ENCODE measurements at places on chromosomes 5 and 9.

- no peak for DNase-seq
Measured at GRCh38 chr5:158943057-158943456, 156.7 kb downstream of the EBF1 start.

GRCh38 chr5:121426153-121426552, 425.5 kb upstream of the FTMT start:
- DNase-seq, result no peak

DNA sequence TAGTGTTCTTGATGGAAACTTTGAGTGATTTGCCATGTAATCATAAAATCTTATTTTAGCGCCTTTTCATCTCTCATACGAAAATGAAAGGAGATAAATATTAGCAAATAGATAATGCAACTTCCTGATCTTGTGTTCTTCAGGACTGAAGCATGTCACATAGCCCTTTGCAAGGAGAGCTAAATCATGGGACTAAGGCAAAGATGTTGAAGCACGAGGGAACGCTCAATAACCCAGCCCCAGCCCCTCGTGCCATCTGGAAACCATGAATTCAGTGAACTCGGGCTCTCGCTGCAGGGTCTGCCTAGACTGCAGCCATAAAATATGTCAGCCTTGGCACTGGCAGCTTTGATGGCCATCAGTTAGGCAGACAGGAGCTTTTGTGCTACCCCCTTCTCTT, 58.2 kb downstream of the F2RL2 start:
- no peak for DNase-seq

- no peak for DNase-seq
Measured at GRCh38 chr9:134145262-134145661, 9.4 kb downstream of the WDR5 start.

DNA sequence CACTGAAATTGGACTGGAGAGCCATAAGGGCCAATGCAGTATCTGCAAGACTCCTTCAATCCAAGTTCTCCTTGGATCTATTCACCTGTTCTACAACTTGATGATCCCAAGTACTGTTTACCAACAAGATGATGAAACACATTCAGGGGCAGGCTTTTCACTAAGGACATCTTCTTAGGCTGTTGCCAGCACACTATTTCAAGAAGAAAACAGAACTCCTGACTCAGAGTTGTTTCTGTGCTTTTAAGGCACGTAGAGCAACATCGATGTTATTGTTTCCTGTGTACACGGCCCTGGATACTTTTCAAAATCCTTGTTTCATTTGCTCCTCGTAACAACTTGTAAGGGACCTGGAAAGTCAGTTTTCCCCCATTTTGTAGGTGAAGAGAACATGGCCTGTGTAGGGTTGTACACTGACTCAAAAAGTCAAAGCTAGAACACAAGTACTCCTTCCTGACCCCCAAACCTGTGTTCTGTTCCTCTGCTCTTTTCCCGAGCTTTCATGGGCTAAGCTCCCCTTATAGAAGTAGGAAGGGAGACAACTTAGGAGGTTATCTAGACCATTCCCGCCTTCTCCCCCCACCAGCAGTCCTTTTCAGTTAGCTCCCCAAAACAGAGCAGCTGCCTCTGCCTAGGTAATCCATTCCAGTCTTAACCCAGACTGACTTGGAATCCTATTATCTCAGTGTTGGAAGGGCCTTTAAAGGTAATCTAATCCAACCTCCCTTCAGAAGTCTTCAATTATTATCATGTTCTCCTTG, 5.2 kb upstream of the MGAT1 start:
- no peak for DNase-seq

- DNase-seq, result no peak
Measured at GRCh38 chr5:127960270-127960691, 123.3 kb upstream of the SLC12A2 start.

DNA sequence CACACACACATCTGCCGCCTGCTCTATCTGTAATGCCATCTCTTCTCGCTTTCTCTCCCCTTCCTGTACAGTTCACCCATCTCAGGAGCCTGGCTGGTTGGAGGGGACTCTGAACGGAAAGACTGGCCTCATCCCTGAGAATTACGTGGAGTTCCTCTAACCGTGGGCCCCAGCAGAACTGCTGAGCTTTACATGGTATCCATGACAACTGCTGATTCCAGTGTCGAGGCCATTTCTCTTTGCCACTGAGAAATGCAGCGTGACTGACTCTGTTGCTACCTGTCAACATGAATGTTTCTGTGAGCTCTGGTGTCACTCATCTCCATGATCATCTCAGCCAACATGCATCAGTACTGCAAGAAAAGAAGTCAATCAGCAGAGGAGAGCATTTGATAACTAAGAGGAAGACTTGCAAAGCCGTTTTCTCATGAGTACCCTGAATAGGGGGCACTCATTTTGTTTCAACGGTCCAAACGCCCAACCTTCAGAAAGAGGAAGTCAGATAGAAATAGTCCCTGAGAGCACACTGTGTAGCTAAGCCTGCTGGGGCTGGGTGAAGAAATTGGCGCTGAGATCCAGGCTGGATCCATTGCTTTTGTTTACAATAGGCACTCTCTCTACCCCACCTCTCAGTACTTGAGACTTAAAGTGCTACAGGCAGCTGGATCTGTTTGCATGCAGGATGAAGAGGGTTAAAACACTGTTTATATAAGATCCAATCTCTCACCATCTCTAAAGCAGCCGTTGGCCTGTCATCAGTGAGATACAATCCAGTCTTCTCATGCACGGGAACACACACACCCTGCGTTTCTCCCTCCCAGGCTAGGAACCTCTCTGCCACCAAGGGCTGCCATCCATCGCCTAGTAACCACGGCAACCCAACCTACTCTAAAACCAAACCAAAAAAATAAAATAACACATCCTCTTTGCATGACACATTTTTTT, 180.9 kb downstream of the NR3C1 start:
- peak; percentile 52 for DNase-seq

GRCh38 chr5:98750693-98751092, 22.8 kb upstream of the RGMB start:
- no peak for DNase-seq
